Upper lobe of left lung (tissue), 6 donors: ENCODE measurements at places on chromosomes 4 and X. TPM values are rescaled to one million over a fixed set of nuclear protein-coding genes. Genes with fewer than 3 reads are reported as not detected.

- no peak for DNase-seq
Observed at GRCh38 chrX:3659761-3660160, 53.7 kb downstream of the PRKX start.

DNA sequence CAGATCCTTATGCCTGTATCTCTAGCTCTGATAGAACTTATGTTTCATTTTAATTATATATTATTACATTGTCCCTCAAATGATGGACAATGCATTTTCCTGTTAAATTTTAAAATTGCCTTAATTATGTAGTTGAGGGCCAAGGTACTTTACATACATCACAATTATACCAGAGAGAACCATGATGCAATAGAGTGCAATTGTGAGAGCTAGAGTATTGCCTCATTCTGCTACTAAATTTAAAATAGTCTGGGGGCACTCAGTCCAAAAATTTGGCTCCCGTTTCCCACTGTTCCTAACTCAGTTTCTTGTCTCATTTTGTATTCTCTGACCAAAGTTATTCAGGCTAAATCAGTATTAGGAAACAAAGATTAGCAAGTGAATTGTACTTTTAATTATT is 378.5 kb upstream of the ZFP42 start:
- DNase-seq = no peak

- DNase-seq = no peak
Observed at GRCh38 chr4:188092824-188093223, 16.6 kb downstream of the TRIML2 start.

- DNase-seq = no peak
Observed at GRCh38 chr4:124028182-124028581, 631.6 kb downstream of the SPRY1 start.

GRCh38 chrX:39309721-39310152 is 508.5 kb downstream of the MID1IP1 start:
- no peak for DNase-seq

DNA sequence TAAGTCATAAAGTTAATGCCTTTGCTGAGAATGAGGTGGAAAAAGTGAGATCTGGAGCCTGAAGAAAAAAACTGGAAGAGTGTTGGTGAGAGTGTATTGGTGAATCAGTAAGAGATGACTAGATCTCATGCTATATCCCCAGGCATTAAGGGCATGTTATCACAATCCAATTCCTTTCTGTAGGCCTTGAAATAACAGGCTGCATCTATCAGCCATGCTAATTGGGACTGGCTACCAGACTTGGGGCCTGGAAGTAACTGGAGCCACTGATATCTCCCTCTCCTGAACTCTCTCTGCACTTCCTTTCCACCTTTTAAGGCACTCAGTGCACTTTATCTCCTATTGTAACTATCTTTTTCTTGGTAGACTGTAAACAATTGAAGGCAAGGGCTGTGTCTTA is 88.8 kb upstream of the HPRT1 start:
- no peak for DNase-seq

The XAGE1B gene
- total RNA-seq = not detected

- no peak for DNase-seq
Observed at GRCh38 chr4:2385516-2385915, 32.9 kb downstream of the ZFYVE28 start.

The AASDH gene
- 9.5 TPM for total RNA-seq

DNA sequence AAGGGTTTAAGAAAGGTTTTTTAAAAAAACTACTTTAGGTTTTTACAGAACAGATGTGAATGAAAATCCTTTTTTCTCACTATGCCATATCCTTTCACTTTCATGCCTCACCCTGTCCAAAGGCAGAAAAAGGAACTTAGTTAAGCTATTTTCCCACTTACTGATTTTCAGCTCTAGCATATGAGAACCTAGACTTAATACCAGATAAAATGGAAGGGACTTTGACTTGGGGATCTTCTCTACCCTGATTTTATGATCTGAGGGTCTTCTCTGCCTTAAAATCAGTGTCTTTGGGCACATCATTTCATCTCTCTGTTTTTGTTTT is 42.4 kb downstream of the FNIP2 start:
- no peak for DNase-seq

The SCML2 gene
- total RNA-seq = 0.15 TPM

- no peak for DNase-seq
Observed at GRCh38 chrX:134932528-134933217, 58.1 kb upstream of the SMIM10 start.

DNA sequence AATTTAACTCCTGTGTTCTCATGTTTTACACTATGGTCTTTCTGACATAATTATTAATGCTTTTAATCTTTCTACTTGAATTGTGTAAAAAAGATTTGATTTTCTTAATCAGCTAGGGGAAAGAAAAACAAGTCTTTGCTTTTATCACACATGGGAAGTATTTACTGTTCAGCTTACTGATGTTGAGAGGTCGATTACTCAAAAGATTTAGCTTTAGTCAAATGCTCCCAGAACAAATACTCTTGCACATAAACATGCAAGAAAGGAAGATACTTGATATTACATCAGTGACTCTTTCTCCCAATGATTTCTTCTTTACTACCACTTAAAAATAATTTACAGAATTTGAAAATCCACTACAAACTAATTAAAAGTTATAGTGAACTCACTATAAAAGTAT is 198.3 kb upstream of the FAT4 start:
- no peak for DNase-seq

The USP51 gene
- 4.4 TPM for total RNA-seq

DNA sequence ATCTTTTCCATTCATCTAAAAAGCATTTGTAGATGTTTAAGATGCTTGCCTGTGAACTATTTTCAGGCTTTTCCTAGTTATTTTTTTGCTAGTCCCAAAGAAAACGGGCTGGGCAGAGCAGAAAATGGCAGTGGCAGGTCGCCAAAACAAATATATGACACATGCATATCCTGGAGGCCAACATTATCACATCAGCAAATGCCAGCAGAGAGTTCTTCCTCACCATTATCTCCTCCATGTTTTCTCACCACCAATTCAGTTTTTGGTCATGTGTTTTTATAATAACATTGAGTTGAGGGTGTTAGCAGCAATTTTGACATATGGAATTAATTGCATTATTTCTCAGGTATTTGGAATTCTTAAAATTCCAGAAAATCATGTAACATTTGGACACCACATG is 97.9 kb upstream of the EOLA2 start:
- DNase-seq = no peak

The FGF13 gene
- total RNA-seq = 1.7 TPM

The CFAP299 gene
- 8.4 TPM for total RNA-seq

- DNase-seq = no peak
Observed at GRCh38 chrX:7314425-7314824, 166.5 kb upstream of the PUDP start.

DNA sequence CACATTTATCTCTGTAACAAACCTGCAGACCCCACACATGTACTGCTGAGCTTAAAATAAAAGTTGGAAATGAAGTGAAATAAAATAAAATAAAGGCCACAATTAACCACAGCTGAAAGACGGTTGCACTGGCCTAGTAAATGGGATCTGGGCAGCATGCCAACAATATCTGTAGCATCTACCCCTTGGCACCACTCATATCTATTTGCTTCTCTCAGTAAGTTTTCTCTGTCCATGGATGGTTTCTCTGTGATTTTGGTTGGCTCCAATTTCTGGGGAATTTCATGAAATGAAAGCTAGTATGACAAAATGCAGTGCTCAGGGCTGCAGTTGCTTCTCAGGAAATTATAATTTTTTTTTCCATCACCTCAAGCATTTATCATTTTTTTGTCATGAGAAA is 172.0 kb upstream of the IL15 start:
- no peak for DNase-seq

The FAM149A gene
- total RNA-seq = 32.5 TPM

The GEMIN8 gene
- 15.6 TPM for total RNA-seq

GRCh38 chr4:145045180-145045579 is 52.8 kb downstream of the ANAPC10 start:
- no peak for DNase-seq

The PDGFC gene
- total RNA-seq = 35.6 TPM

- no peak for DNase-seq
Observed at GRCh38 chr4:17494258-17495190, 17.4 kb downstream of the QDPR start.

GRCh38 chr4:8044699-8045098 is 105.0 kb upstream of the AFAP1 start:
- no peak for DNase-seq

DNA sequence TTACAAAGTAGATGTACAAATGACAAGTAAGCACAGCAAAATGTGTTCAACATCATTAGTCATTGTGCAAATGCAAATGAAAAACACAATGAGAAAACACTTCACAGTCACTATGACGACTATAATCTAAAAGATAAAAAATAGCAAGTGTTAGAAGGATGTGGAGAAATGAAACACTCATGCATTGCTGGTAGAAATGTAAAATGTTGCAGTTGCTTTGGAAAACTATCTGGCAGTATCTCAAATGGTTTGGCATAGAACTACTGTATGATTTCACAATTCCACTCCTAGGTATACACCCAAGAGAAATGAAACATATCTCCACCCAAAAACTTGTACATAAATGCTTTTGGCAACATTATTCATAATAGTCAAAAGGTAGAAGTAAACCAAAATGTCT is 459.7 kb upstream of the TRAM1L1 start:
- no peak for DNase-seq

The SLC9B1 gene
- total RNA-seq = not detected

The MBNL3 gene
- 20.7 TPM for total RNA-seq

DNA sequence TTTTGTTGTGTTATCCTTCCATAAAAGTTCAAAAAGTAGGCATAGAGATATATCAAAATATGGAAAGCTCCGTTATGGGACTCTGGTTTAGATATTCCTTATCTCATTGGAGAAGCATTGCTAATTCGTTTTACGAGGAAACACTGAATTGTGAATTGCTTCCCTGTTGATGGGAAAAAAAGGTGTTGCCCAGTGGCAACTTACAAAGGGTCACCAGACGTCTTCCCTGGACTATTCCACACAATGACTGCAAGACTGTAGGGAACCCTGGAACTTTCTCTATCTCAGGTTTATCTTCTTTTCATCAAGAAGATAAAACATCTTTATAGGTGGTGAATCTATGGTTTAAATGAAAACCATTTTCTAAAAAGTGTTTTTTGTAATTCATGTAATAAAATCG is 137.7 kb downstream of the MID1 start:
- DNase-seq = no peak

The BTK gene
- total RNA-seq = 40.0 TPM
